ENCODE measurements at places on chromosomes 5 and 9.

DNA sequence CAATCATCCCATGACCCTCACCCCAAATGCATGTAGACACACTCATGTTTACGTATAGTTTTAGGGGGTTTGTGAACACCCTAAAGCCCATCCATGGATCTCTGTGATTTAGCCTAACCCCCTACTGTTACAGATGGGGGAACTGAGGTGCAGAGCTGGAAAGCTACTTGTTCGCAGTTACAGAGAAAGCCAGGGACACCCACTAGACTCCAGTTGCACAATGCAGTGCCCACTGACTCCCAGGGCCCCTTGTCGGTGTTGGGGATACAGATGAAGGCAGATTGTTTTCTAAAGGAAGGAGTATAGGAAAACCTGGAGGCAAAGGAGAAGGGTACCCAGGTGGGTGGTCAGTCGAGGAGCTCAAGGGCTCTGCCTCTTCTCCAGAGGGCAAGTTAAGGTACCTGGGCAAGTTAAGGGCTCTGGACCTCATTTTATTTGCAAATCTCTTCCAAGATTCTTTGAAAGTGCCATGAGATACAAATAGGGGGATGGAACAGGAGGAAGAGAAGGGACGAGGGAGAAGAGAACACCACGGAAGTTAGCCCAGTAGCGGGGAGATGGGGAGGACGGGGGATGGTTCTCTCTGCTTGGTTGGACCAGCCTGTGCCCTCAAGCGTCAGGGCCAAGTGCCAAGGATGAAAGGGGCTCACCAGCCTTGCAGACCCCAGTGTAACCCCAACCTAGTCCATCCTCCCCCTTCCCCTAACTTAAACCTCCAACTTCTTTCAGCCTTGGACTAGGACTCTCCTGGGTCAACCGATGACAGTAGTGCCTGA is 958 bp downstream of the MYOZ3 start:
- no peak for DNase-seq

DNA sequence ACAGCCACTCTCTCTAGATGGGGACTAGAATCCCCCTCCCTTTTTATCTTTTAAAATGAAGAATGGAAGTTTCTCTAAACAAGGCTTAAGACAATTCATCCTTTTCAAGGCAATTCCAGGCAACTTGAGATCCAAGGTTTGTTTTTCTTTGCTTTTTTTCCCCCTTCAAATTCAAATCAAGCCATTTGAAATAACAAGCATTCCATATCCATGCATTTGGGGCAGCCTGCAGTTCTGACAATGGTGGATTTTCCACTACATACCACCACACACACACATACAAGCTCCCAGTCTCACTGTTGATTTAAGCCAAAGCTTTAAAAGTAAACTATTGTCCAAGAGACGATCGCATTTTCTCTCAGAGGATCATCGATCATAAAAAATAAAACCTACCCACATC is 424 bp downstream of the INSYN2B start:
- no peak for DNase-seq

DNA sequence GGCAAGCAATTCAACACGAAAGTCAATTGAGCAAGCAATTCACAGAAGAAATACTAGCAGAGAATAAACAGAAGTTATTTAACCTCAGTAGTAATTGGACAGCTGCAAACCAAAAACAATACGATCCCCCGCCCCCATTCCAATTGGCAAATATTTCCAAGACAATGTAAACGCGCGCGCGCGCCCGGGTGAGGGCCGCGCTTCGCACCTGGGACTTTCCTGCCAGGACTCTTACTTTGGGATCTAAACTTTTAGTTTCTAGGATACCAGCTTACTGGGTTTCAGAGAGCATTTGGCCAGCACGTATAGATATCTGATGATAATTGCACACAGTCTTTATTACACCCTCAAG is 8.6 kb downstream of the RUFY1 start:
- no peak for DNase-seq

GRCh38 chr9:5857928-5858327 is 25.0 kb upstream of the ERMP1 start:
- DNase-seq: no peak

GRCh38 chr5:124403281-124403680 is 343.2 kb downstream of the ZNF608 start:
- no peak for DNase-seq

DNA sequence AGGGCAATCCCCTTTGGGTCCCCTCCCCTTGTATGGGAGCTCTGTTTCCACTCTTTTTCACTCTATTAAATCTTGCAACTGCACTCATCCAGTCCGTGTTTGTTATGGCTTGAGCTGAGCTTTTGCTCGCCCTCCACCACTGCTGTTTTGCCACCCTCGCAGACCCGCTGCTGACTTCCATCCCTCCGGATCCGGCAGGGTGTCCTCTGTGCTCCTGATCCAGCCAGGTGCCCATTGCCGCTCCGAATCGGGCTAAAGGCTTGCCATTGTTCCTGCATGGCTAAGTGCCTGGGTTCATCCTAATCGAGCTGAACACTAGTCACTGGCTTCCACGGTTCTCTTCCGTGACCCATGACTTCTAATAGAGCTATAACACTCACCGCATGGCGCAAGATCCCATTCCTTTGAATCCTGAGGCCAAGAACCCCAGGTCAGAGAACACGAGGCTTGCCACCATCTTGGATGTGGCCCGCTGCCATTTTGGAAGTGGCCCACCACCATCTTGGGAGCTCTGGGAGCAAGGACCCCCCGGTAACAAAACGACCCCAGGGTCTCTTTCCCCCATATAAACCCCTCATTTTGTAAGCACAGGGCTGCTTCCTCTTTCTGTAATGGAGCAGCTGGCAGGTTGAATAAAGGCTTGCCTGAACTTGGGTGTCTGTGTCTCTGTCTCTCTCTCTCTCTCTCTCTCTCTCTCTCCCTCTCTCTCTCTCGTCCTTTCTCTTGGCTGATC is 1166.2 kb downstream of the TAF11L14 start:
- DNase-seq: no peak

DNA sequence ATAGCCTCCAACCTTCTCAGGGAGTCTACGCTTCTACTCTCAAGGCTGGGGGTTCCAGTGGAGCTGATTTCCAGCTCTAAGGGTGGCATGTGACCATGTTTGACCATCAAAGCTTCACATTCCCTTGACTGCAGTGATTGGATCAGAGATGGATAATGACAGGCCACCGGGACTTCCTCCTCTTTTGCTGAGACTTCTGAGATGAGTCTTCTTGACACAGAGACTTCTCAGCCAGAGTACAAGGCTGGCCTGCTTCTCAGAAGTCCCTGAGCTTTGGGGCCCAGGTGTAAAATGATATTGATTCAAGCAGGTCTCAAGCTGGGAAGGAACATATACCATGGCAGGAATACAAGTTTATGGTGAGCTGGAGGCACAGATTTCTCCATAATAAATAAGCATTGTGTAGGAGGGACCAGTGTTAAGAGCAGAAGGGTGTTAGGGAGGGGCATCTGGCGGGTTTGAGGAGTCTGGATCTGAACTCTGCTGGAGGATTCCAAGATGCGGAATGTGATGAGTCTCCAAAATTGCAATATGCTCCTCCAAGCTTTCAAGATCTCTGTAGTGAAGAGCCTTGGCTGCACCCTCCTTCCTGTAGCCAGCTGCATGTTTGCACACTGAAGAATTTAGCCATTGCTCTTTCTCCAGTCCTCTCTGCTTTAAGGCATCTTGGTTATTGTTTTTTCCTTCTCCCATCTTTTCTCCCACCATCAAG is 41.7 kb upstream of the HSD17B4 start:
- no peak for DNase-seq

DNA sequence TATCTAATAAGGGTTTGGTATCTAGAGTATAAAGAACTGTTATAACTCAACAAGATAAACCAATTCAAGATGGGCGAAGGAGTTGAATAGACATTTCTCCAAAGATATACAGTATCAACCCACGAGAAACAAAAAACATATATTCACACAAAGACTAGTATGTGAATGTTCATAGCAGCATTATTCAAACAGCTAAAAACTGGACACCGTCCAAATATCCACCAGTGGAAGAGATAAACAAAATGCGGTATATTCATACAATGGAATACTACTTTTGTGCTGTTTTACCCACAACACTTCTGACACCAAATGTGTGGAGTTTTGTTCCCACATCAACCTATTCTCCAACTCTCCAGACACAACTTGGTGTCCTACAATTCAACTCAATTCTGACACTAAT is 33.1 kb downstream of the EGR1 start:
- no peak for DNase-seq
